Panc1 (cell line): ENCODE measurements at places on chromosomes 1 and 21. TPM values are rescaled to one million over a fixed set of nuclear protein-coding genes. Genes with fewer than 3 reads are reported as not detected.

DNA sequence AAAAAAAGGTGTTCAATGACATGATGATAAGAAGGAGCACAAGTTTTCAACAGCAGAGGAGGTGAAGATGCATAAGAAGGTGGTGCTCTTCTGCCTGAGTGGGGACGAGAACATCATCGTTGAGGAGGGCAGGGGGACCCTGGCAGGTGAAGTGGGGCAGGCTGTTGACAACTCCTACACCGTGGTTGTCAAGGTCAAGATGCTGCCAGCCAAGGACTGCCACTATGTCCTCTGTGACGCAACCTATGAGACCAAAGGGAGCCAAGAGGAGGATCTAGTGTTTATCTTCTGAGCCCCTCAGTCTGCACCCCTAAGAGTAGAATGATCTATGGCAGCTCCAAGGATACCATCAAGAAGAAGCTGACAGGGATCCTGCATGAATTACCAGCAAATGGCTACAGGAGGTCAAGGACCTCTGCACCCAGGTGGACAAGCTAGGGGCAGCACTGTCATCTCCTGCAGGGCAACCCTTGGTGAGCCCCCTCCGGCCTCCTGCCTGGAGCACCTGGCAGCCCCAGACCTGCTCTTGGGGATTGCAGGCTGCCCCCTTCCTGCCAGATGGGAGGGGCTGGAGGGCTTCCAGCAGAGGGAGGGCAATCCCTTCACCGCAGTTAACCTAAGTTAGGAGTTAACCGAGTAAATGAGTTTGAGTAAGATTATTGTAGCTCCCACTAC is 80.5 kb downstream of the ZNF281 start:
- no peak for DNase-seq

DNA sequence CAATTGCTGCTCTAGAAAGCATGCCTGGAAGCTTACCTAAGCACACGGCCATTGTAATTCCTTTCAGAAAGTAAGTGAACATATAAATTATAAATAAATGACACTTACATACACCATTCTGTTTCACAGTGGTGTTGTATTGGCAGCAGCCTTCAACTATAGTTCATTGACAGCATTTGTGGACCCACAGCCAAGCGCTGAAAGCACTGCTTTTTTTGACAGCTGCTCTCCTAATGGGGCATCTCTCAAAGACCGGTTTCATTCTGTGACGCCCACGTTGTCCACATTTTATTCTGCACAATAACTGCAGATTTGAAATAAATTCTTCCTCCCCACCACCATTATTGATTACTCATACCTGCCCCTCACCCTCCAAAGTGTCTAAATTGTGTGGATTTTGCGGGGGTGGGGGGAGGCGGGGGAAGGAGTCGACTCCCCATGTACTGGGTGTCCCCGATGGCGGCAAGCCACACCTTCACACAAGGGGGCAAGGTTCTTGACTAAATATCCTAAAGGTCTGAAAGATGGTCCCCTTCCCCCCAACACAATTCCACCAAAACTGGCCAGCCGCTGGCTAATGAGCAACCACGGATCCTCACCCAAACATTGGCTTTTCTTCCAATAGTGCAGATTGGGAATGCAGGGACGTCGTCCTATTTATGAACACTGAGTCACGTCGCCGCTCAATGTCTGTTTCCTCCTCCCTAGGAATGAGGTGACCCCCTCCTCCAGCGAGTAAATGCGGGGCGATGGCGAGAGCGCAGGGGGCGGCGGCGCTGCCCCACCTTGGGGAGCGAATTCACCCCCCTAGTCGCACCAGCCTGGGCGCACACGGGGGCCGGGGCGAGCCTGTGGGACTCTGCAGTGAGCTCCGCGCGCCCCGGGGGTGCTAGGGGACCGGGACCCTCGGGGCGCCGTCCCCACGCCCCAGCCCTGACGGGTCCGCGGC is 960 bp downstream of the RCAN1 start:
- DNase-seq = no peak

The URB2 gene
- 21.9 TPM for total RNA-seq

DNA sequence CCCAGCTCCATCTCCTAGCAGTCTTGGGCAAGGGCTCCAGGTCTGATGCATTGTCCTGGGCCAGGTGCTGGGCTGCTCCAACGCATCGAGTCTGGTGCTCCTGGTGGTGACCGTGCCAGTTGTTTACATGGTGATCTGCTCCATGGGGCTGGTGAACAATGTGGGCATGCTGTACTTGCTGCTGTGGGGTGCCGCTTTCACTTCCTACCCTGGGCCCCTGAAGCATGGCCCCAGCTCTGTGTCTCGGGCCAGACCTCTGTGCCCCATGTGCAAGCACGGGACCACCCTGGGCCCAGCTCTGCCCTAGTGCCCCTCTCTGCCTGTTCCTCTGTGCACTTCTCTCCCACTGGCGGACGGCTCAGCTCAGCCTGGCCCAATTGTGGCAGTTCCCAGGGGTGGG is 119.4 kb downstream of the MAST2 start:
- DNase-seq = no peak
